ENCODE measurements at places on chromosomes 4 and X.

DNA sequence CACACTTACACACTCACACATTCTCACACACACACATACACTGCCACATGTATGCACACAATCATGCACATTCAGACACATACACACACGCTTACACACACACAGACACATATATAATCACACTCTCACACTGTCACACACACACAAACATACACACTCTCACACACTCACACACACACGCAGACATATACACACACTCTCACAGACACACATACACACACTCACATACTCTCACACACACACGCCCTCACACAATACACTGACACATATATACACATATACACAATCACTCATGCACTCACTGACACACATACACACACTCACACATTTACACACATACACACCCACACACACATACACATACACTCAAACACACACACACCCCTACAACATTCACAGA is 435.3 kb upstream of the FRG1 start:
- DNase-seq: no peak

DNA sequence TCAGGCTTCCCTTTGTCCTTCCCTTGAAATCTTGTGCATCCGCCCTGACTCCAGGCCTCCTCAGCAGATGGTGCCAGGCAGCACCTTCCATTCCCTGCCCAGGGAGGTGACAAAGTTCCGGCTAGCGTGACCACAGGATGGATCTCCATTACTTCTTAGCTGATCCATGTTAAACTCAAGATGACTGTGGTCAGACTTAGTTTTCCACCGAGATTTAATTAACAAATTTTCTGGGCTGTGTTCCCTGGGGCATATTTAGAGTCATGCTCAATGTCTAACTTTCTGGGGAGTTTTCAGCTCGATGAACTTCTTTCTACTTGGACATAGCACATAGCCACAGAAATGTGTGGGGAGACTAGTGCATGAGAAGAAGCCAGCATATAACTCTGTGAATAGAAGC is 215.1 kb upstream of the SFRP2 start:
- peak; percentile 37 for DNase-seq

- DNase-seq: no peak
Observed at GRCh38 chr4:142690406-142691163, 155.5 kb downstream of the INPP4B start.

DNA sequence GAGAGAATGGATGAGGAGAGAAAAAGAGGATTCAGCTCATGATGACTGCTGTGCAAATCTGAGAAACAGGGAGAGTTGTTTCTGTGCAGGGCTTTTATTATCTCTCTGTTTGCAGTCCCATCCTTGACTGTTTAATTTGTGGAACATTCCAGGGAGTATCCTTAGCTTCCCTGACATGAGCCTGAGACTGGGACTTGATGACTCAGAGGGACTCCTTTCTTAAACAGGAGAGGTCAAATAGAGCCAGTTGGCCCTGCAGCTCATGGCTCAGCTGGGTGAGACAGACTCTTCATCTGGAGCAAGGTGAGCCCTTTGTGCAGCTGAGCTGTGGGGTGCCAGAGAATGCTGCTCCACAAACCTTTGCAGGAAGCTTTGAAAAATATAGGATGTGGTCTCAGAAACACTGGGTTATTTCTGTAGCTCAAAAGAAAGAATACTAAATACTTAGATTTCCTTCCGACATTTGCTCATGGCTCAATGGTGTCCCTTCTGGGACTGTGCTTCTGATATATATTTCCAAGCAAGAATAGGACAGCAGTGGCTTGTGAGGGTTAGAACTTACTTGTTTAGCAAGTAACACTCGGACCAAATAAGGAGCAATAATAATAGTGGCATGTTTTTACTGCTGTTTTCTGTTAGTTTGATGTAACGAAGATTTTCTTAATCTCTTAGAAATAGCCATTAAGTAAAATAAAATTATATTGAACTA is 14.5 kb downstream of the ARHGAP24 start:
- peak; percentile 53 for DNase-seq

GRCh38 chr4:152643153-152644035 is 36.4 kb downstream of the TMEM154 start:
- DNase-seq: no peak

DNA sequence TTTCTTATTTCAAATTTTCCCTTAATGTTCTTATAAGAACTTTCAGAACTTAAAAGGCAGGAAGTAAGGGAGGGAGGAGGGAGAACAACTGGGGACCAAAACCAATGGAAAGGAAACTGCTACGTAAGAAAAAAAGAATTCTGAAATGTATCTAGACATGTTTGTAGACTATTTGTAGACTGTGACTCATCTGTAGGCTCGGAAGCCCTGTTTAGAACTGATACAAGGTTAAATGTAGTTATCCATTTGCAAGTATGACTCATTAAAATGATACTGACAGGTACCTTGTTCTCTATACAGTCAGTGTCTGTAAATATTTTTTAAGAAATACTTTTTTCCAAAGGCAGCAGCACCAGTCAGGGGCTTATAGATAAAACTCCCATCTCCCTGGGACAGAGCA is 202.0 kb downstream of the DHX15 start:
- DNase-seq: peak; percentile 93

DNA sequence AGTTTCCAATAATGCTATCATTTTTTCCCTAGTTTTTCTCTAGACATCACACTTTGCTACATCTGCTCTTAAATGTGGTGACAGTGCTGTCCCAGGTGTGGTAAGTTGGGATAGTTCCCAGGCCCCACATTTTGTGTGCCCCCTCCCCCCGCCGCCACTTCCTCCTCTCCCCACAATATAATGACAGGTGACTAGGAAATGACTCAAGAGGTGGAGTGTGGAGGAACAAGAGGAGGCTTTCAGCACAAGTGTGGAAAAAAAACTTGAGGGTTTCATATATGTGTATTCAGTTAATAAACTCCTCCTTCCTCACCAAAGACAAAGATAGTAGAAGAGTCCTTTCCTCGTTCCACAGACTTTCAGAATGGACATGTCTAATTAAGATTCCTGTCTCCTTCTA is 18.3 kb upstream of the IL21 start:
- DNase-seq: no peak

GRCh38 chrX:20507901-20508620 is 241.4 kb upstream of the RPS6KA3 start:
- no peak for DNase-seq

GRCh38 chr4:80333121-80333520 is 2.4 kb upstream of the CFAP299 start:
- DNase-seq: no peak

DNA sequence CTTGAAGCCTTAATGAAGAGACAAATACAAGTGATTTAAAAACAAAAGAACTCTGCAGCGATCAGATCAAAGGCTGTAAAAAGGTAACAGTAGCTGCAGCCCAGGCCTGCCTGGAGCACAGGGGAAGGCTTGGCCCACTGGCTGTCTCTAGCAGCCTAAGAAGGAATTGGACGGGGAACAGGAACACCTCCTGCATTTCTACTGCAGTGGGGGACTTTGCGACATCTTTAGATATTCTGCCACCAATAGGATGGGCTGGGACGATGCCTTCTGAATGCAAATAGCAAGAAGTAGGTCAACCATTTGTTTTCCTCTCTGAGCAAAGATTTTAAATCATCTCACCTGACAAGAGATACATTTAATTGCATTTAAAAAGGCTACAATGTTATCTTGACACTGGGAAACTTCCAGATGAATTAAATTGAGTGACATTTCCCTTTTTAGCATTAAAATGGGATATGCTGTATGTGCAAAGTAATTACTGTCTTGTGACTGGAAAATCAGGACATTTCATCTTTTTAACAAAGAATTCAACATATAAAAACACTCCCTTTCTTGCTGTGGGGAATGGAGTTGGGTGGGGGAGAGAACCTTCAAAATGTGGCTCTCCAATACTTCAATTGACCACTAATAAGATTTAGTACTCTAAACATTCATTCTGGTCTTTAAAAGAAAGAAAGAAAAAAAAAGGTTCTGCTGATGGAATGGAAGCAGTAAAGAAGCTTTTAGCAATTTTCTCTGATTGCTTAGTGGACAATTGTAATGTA is 70.0 kb downstream of the NYX start:
- no peak for DNase-seq

GRCh38 chr4:183011213-183011907 is 87.7 kb upstream of the WWC2 start:
- DNase-seq: peak; percentile 50
